ENCODE measurements at places on chromosomes 2 and 18.

DNA sequence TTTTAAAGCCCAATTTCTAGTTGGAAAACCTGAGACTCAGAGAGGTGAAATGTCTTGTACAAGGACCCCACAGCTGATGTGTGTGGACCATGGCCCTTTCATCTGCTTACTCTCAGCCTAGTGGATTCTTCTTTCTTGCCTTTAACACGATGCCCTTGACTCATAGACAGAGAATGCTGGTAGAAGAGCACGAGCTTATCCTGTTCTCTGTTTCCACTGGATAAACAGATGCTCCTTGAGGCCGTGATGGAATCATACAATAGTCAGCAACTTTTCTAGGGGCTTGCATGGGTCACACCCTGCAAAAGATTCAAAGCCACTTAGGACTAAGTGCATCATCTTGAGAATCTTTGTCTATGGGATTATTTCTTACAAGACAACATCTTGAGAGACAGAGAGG, 50.9 kb downstream of the MYCN start:
- DNase-seq, result no peak

- no peak for DNase-seq
These were observed 1091.2 kb upstream of the LRRTM1 start for GRCh38 chr2:81395746-81396145.

- DNase-seq, result no peak
These were observed 237.4 kb downstream of the DOK6 start for GRCh38 chr18:69638056-69638455.

GRCh38 chr2:203583701-203584100, 48.6 kb upstream of the RAPH1 start:
- no peak for DNase-seq

DNA sequence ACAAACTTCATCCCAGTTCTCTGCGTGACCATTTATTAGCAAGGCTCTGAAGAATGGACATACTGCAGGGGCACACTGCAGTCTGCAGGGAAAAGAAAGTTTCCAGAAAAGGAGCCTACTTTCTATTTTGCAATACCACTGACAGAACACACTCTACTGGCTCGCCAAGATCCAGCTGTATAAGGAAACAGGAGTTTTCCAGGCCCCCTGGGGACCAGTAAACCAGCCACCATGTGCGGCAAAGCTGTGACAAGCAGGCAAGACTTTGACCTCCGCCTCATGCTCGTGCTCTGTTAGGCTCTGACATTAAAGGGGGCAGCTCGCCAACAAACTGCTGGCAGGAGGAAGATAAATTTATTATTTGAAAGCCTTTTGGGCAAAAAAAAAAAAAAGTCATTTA, 67.3 kb downstream of the CCBE1 start:
- no peak for DNase-seq

DNA sequence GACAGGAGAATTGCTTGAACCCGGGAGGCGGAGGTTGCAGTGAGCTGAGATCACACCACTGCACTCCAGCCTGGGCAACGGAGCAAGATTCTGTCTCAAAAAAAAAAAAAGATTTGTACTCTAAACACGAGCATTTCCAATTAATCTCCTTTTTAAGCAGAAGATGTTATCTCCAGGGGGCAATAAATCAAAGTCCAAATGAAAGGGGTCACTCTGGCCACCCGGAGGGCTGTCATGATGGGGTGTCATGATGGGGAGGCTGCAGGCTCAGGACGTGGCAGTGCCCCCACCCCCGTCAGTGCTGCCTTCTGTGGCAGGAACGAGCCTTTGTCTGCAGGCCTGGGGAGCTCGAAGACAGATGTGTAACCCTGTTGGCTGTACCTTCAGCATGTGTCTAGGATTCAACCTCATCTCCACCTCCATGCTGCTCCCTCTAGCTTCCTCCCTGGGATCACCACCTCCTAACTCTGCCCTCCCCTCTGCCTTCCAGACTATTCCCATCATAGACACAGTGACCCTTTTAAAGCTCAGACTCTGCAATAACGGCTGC, 76.9 kb upstream of the YWHAQ start:
- no peak for DNase-seq

Data from stimulated activated CD8-positive, alpha-beta memory T cell treated with anti-CD3 and anti-CD28 coated beads, Interleukin-12 subunit alpha, Interleukin-12 subunit beta, amount 100 ng/mL, for 4 hours (primary cell).